ENCODE measurements at places on chromosomes 6 and 20.

DNA sequence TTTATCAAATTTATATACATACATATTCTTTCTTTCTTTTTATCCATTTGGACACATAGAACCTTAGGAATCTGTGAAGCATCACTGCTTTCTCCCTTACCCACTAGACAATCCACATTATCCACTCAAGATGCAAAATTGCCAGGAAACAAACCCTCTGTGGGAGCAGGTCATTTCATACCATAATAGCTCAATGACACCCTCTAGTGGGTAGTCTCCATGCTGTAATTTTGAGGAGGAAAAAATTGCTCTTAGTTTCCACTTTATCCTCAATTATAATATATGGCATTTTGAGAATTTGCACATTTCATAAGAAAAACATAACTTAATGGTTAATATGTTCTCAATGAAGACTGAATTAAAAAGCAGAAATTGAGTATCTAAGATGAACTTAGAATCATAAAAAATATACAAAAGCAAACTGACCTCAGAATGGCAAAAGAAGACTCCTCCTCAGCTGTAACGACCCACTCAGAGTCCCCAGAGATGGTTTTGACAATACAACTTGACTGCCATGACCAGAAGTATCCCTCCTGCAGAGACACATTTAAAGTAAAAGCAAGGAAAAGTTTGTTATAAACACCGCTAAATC is 164.1 kb downstream of the FRK start:
- no peak for DNase-seq

DNA sequence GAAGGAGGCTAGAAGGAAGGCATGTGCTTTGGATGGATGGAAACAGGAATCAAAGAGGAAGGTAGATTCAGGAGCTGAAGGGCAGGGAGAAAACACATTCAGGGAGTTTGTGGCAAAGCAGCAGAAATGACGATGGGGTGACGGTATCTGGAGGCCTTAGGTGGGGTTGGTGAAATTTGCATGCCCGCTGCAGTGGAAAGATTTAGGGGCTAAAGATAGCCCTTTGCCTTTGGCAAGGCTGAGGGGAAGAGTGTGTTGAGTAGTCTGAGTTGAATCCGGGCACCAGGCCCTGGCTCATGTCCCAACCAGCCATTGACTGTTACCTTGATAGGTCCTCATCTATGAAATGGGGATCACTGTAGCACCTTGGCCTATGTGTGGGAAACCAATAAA is 1.3 kb downstream of the GZF1 start:
- DNase-seq, result no peak

- DNase-seq, result no peak
Measured at GRCh38 chr6:16199804-16200203, 38.6 kb upstream of the GMPR start.

DNA sequence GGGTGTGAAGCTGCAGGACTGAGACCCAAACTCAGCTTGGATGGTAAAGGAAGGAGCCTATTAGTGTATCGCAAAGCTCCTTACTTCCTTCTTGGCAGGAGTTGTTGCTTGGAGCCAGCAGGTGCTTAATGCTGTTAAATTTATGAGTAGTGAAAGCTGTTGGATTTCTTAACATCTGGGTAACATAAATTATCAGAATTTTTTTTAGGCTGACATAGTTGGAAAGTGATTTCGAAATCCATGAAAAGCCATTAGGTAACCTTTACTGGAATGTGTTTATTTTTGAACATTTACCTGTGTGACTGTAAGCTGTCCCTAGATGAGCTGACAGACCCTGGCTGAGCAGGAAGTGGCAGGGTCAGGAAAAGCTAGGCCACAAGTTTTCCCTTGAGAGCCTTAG is 470.4 kb upstream of the SLC35B3 start:
- DNase-seq, result no peak

DNA sequence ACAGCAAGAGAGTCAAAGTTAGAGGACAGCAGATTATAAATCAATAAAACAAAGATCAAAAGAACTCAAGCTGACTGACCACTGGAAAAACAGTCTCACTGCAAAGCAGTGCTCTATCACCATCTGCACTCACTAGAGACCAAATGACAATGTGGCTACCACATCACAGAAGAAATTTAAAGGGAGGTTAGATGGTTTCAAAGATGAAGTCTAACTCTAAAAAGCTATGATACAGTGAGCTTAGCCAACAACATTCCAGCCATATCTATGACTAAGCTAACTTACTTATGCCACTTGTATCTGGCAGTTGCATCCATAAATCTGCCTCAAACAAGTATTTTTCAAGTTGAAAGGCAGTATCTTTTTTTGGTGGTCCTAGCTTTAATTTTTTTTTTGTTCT is 68.6 kb downstream of the ARHGAP18 start:
- DNase-seq, result no peak
